ENCODE measurements at places on chromosomes 11 and 22. TPM values are rescaled to one million over a fixed set of nuclear protein-coding genes. Genes with fewer than 3 reads are reported as not detected.

Gene ATP6V1E1
- 89.5 TPM for total RNA-seq

DNA sequence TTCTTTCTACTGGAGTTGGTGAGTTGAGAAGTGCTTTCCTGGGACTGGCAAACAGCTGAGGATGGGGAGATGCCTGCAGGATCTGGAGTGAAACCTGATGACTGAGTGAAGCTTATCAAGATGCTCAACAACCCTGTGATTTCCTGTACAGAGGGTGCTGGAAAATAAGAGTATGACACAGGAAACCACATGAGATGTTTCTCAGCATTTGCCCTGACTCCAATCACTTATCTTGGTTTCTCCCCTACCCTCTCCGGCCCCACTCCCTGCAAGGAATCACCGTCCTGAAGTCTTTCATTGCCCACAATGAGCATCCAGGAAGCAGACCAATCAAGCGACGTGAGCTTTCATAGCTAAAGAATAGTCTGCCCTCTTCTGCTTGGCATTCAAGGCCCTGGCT is at the start of gene MRGPRX2:
MRGPRX2 (minus strand) TSS at position 89 of the 400 bp plus-strand sequence. CDS start 4,315 bp downstream, outside the sequence.
- peak; percentile 6 for DNase-seq
- peak within 1 kb of the TSS; percentile 78 for H3K27ac ChIP-seq
- no peak within 1 kb of the TSS for H3K4me3 ChIP-seq
- H3K4me1 ChIP-seq, result peaks cover 17% of the 10 kb centered on the region

Gene GSTT2B
- total RNA-seq, result 0.46 TPM

GRCh38 chr11:35237351-35237750 is 98.4 kb downstream of the CD44 start:
- H3K4me3 ChIP-seq, result no peak overlapping the region
- H3K36me3 ChIP-seq, result peaks cover 5% of the 10 kb centered on the region
- H3K27me3 ChIP-seq, result no peaks in the 10 kb centered on the region
- no peak for DNase-seq

Gene CD3D
- 245 TPM for total RNA-seq

All from activated T-cell treated with anti-CD3 and anti-CD28 coated beads, Interleukin-2, amount 50 U/mL, for 72 hours (primary cell).